Putamen (tissue), 1 donor: ENCODE measurements at places on chromosomes 7 and 10.

DNA sequence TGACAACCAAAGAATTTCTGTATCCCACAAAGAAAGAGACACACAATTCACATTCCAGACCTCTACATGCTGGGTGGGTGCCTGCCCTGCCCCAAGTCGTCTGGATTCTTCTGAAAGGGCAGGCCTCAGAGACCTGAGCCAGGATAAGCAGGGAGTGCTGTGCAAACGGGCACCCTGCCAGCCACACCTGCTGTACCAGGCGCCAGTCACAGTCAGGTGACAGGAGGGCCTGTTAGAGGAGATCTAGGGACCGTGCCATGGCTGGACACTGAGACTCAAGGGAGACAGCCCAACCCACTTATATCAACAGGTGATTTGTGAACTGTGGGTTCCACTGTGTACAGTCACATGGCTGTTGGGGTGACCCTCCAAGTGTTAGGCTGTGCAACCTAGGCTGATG is 103.1 kb upstream of the AFAP1L2 start:
- DNase-seq: no peak

GRCh38 chr7:105205592-105206237 is 183.0 kb downstream of the SRPK2 start:
- DNase-seq: peak; percentile 62

- DNase-seq: no peak
Measured at GRCh38 chr10:43878386-43878785, 229.7 kb upstream of the ZNF32 start.

DNA sequence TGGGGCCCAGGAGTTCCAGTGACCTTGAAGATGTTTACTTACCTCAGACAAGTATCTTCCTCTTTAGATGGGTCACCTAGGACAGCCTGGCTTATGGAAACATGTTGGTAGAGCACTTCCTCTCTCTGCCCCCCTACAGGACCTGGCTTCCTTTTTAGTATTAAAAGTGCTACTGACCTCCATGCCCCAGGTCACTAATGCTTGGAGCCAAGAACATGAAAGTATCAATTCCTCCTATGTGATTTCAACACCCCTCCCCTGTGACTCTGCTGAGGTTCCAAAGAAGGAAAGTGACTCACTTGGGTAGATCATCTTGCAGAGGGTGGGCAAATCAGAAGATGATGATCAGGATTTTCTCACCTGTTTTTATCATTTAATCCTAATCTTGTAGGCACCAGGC is 125.3 kb upstream of the CCDC6 start:
- no peak for DNase-seq

DNA sequence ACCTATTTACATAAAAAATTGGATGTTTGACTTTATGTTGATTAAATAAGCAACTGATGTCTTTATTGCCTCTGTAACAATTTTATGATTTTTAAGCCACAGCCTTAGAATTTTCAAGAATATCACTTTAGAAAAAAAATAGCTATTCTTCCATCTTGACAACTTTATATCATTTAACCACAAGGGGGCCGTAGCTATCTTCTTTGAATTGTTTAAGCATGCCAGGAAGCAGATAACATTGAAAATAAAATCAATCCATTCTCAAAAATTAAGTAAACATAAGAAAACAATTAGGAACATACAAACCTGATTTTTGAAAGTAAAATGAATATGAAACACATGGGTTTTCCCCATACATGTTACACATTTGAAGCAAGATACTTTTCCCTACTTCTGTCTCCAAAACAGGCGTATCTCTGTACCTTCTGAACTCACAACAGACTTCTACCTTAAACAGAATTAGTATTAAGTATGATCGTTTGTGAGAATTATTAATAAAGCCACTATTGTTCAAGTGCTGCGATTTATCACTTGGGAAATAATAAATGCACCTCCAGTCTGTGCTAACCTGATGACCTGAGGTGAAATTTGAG is 209.0 kb downstream of the CACNA2D1 start:
- DNase-seq: peak; percentile 62
